ENCODE measurements at places on chromosomes 2 and 18.

- no peak for DNase-seq
Measured at GRCh38 chr18:12121175-12122042, 27.8 kb downstream of the ANKRD62 start.

- DNase-seq: no peak
Measured at GRCh38 chr2:83725735-83726134, 733.3 kb downstream of the SUCLG1 start.

DNA sequence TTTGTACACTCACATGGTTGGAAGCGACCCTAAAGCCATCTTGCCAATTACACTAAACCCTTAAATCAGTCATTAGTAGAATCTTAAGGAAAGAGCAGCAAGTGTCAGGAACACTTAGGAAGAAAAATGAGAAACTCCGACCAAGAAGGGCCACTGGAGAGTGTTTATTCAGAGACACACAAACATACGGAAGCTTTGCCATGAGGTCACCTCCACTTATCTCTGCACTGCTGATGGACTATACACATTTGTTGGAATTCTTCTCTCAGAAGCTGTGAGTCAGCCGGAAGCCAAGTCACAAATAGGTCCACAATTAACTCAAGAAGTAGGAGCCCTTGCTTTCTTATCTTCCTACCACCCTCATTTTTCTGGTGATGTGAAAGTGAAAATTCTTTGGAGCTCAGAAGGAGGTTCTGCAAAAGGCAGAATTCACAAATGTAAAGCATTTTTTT is 21.6 kb downstream of the BMP10 start:
- DNase-seq: no peak

GRCh38 chr2:20507166-20507692 is 60.4 kb downstream of the RHOB start:
- DNase-seq: no peak

DNA sequence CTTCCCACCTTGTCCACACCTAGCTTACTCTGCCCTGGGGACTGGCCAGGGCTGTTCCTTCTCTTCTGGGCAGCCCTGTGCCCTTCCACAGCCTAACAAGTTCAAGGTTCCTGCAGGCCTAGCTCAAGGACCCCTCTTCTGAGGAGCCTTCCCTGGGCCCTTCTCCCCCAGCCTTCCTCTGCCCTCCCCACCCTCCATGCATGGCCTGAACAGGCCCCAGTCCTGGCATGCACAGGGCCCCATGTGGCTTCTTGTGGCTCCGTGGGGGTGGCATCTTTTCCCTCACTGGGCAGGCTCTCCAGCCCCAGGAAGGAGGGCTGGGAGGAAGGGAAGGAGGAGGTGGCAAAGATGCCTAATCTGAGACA is 162.9 kb downstream of the CELF4 start:
- DNase-seq: no peak

DNA sequence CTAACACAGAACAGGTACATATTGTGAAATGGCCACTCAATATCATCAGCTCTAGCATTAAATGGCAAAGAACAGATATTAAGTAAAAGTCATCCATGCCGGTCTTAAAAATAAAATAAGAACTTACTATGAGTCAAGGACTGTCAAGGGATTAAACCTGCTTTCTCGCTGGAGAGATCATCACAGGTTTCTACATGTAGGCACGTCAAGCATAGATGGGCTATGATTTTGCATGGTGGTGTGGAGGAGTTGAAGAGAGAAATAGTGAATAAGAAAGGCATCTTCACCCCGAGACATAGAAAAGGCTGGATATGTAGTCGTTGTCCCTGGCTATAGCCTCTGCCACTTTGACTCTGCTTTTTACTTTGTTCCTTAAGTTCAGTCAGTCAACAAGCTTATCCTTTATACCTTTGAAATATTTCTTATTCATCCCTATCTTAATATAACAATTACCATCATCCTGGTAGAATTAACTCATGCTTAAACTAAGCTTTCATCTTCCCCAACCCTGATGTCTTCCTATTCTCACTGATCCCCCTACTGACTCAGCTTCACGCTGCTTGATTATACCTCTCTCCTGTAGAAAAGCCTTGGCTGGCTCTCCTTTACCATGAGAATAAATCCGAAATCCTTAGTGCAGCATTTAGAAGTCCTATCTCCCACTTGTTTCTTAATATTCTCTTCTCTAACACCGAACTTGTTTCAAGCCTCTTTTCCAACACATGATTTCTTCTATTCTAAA is 42.5 kb downstream of the DSC3 start:
- no peak for DNase-seq

GRCh38 chr2:80092474-80092873 is 212.1 kb downstream of the LRRTM1 start:
- no peak for DNase-seq

- no peak for DNase-seq
Measured at GRCh38 chr2:100113990-100114433, 28.4 kb downstream of the AFF3 start.

DNA sequence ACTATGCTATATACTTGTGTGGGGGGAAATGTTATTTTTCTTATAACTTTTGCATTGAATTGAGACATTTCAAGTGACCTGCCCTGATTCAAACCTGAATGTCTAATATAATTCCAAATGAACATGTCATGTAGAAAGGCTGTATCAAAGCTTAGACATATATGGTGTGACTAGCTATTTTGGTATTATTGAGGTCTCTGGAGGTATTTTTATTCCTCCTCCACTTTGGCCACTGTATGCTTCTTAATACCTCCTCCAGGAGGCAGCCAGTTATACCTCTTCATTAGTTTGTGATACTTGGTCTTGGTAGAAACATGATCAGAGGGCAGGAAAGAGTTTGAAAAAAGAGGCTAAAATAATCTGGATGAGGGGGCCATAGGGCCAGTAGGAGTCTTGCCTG is 217.1 kb downstream of the TCF4 start:
- no peak for DNase-seq

GRCh38 chr2:70010576-70011111 is 49.2 kb upstream of the ASPRV1 start:
- no peak for DNase-seq

GRCh38 chr2:241307055-241307454 is 8.4 kb downstream of the HDLBP start:
- no peak for DNase-seq

GRCh38 chr18:70029163-70029562 is 81.5 kb upstream of the CD226 start:
- DNase-seq: no peak

DNA sequence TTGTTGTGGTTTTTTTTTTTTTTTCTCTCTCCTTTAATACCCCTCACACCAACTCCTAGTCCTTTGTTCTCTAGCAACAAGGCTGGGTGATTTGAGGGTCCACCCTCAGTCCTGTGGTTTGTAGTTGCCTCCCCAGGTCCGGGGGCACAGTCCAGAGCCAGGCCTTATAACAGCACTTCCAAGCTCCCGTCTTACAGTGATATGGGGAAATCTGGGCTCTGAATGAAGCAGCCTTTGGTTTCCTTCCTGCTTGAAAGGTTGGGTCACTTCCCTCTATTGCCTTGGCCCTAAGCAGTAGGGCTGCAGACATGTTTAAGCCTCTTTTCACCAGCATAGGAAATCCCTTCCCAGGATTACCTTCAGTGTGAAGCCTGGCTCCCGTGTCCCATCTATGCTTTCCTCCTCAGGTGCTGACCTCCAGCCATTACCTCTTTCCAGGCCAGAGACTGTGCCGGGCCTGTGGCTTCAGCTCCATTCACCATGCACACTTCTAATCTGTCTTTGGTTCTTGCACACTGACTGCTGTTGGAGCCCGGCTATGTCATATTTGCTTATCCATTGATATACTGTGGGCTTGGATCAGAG is 21.2 kb upstream of the NTSR2 start:
- no peak for DNase-seq

GRCh38 chr18:79510731-79511241 is 115.1 kb downstream of the NFATC1 start:
- no peak for DNase-seq

- no peak for DNase-seq
Measured at GRCh38 chr2:228689053-228689452, 507.6 kb upstream of the SPHKAP start.

- DNase-seq: no peak
Measured at GRCh38 chr2:238262496-238263122, 22.8 kb upstream of the HES6 start.

GRCh38 chr2:188713961-188714360 is 260.2 kb upstream of the COL3A1 start:
- no peak for DNase-seq

DNA sequence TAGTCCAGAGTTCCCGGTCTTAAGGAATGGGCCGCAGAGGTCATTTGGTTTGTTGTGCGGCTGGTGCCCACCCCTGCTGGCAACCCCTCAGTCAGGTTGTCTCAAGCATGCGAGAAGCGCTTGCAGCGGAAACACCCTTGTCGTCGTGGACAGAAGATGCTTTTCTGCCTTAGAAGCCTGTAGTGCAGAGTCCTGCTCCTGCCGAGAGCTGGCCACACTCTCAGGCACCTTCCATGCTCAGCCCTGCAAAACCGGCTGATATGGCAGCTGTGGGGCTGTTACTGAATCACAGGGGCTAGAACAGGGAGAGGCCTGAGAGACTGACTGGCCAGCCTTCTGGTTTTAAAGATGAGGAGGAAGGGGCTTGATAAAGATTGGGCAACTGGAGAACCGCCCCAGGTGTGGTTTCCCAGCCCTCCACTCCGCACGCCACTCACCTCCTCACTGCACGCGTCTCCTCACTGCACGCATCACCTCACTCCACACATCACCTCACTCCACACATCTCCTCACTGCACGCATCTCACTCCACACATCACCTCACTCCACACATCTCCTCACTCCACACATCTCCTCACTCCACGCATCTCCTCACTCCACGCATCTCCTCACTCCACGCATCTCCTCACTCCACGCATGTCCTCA is 103.6 kb downstream of the USP40 start:
- no peak for DNase-seq

- DNase-seq: no peak
Measured at GRCh38 chr18:75043478-75043877, 165.5 kb downstream of the PTGR3 start.

DNA sequence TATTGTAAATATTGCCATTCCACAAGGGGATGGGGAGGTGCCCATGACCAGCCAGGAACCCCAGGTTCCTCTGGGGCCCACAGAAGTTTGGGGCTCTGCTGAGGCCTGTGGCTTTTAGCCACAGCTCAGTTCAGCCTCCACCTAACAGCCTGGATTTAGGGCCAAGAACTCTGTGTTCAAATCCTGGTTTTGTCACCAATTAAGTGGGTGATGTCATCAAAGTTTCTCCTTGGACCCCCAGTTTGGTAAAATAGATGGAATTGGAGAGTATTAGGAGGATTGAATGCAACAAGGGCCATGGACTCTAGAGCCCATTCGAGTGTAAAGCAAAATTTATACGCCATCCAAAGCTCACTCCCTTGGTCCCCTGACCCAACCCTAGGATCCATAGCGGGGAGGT is 3.2 kb upstream of the FEV start:
- no peak for DNase-seq

DNA sequence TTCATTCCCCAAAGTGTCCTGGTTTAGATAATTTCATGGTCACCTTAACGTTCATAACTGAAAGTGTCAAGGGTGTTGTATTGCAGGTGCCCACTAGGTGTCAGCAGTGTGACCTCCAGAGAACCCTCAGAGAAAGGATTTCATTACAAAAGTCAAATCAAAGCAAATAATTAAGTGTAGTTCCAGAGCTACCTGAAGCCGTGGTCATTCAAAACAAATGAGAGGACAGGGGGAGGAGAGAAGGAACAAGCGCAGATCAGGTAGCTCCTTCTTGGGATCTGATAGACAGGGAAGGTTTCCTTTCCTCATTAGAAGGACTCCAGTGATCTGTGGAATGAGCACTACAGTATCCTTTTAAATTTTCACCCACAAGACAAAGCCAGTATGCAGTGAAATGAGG is at the start of gene SLC9A4:
Gene SLC9A4 (plus strand): TSS at position 207 of the 400 bp plus-strand sequence. CDS start 534 bp downstream, outside the sequence.
- no peak for DNase-seq

GRCh38 chr2:205656941-205657340 is 25.4 kb upstream of the NRP2 start:
- DNase-seq: no peak

DNA sequence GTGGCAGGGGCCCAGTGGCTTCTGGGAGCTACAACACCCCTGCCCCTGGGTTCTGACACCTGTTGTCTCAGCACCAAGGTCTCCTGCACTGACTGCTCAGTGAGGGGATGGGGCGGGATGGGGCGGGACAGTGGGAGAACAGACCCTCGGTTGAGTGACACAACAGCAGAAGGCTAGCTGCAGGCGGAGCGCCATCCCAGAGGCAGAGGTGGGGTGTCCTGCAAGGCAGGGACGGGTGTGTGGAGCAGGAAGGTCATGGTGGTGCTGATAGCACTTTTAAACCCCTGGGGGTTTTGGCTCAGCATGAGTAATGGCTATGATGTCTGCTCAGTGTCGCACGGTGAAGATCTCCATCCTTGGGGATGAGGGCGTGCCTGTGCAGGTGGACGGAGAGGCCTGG is 105.1 kb downstream of the DGKD start:
- DNase-seq: no peak

GRCh38 chr18:76922107-76922506 is 99.8 kb downstream of the ZNF236 start:
- peak; percentile 46 for DNase-seq

- DNase-seq: no peak
Measured at GRCh38 chr2:3635171-3635974, 22.6 kb upstream of the ALLC start.

GRCh38 chr2:129160879-129161278 is 818.6 kb upstream of the RAB6C start:
- DNase-seq: no peak

- no peak for DNase-seq
Measured at GRCh38 chr2:150548527-150548926, 61.1 kb upstream of the RND3 start.

- DNase-seq: no peak
Measured at GRCh38 chr2:225766431-225766830, 366.9 kb downstream of the NYAP2 start.

GRCh38 chr2:174338671-174339560 is 4.2 kb downstream of the SP9 start:
- no peak for DNase-seq

DNA sequence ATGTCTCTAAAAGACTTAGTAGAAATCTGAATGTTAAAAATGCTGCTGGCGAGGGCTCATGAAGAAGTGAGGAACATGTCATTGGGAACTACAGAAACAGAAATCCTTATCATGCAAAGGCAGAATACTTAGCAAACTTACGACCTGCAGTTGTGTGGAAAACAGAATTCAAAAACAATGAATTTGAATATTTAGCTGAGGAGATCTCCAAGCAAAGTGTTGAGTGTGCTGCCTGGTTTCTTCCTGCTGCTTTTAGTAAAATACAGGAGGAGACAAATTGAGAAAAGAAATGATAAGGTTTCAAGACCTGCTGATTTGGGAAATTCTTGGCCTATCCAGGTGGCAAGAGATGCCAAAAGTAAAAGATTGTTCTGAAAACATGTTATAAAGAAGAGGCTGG is 38.5 kb downstream of the METTL4 start:
- DNase-seq: no peak

DNA sequence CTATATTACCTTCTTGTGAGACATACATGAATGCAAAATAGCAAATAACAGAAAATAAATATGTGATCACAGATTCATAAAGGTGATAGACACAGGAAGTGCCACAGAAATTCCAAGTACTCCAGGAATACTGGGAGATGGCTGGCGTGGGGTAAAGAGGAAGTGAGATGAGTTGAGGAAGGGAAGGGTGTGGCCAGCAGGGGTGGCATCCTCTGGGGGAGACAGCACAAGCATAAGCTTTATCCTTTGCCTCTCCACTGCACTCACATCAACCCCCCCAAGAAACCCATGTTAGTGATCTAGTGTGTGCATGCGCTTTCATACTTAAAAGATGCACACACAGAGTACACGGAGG is 94.8 kb upstream of the B3GNT7 start:
- DNase-seq: no peak

GRCh38 chr2:39664232-39664887 is 1.4 kb upstream of the TMEM178A start:
- no peak for DNase-seq

GRCh38 chr2:98790221-98790620 is 59.3 kb upstream of the MGAT4A start:
- DNase-seq: no peak
